ENCODE measurements at places on chromosomes 3 and 15.

DNA sequence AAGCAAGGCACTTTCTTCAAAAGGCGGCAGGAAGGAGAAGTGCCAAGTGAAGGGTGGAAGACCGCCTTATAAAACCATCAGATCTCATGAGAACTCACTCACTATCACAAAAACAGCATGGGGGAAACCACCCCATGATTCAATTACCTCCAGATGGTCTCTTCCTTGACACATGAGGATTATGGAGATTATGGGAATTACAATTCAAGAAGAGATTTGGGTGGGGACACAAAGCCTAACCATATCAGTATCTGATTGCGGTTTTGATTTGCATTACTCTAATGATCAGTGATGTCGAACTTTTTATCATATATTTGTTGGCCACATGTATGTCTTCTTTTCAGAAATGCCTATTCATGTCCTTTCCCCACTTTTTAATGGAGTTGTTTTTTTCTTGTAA is 549.3 kb upstream of the IL12A start:
- DNase-seq, result no peak

GRCh38 chr15:100348578-100348977 is 6.8 kb upstream of the ADAMTS17 start:
- DNase-seq, result no peak

DNA sequence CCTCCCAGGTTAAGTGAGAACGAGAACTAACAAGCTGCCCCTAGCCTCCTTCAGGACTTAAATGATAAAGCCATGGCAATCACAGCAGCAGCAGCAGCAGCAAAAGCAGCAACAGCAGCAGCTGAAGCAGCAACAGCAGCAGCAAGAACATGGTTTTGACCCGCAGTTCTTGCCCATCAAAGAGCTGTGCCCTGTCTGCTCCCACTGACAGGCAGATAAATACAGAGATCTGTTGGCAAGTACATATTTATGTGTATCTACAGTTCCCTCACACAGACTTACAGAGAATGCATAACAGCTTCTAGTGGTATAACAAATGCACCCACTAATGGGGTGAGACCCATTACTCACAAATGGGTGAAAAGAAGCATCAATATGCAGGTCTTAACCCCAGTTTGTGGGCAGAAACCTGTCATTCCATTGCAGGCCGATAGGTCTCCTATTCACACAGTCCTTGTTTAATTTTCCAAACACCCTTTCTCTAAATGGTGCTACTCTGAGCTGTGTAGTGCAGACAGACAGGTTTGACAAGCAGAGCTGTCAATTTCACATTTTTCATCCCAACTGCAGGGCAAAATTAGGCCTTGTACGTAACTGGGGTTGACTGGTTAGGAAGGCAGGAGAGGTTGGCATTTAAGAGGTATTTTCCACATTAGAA is 316.3 kb downstream of the TIGIT start:
- no peak for DNase-seq

GRCh38 chr3:151875759-151876158 is 2.3 kb downstream of the SUCNR1 start:
- DNase-seq, result no peak

GRCh38 chr15:89912674-89913396 is at the start of gene ARPIN:
Gene ARPIN (minus strand): TSS chr15:89912952. CDS start chr15:89912835, 117 bp downstream.
- peak; percentile 17 for DNase-seq

GRCh38 chr3:4990069-4990468 is 10.8 kb downstream of the BHLHE40 start:
- no peak for DNase-seq

GRCh38 chr3:189304465-189305351 is 132.9 kb downstream of the TPRG1 start:
- peak; percentile 48 for DNase-seq

- DNase-seq, result no peak
Observed at GRCh38 chr15:31252171-31252785, 74.4 kb upstream of the KLF13 start.

GRCh38 chr3:39501968-39502837 is 34.7 kb downstream of the MOBP start:
- DNase-seq, result no peak

DNA sequence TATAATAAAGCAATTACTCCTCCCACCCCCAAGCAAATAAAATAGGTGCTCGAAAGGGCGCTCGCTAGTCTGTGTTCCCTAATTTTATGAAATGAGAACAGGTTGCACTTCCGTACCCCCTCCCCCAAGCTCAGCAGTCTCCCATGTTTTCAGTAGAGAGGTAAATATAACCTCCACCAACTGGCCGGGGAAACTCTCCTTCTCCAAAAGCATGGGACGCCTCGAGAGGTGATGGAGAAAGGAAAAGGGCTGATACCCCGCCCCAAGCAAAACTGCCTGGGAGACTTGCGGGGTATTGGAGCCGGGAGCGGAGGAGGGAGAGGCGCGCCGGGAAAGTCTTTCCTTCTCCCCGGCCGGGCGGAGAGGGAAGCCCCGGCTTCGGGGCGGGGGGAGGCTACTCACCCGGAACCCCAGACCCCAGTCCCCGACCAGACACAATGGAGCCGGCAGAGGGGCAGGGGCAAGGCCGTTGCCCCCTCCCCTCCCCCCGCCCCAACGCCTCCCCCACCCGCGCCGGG is 605 bp downstream of the DCUN1D1 start:
- DNase-seq, result peak; percentile 32

DNA sequence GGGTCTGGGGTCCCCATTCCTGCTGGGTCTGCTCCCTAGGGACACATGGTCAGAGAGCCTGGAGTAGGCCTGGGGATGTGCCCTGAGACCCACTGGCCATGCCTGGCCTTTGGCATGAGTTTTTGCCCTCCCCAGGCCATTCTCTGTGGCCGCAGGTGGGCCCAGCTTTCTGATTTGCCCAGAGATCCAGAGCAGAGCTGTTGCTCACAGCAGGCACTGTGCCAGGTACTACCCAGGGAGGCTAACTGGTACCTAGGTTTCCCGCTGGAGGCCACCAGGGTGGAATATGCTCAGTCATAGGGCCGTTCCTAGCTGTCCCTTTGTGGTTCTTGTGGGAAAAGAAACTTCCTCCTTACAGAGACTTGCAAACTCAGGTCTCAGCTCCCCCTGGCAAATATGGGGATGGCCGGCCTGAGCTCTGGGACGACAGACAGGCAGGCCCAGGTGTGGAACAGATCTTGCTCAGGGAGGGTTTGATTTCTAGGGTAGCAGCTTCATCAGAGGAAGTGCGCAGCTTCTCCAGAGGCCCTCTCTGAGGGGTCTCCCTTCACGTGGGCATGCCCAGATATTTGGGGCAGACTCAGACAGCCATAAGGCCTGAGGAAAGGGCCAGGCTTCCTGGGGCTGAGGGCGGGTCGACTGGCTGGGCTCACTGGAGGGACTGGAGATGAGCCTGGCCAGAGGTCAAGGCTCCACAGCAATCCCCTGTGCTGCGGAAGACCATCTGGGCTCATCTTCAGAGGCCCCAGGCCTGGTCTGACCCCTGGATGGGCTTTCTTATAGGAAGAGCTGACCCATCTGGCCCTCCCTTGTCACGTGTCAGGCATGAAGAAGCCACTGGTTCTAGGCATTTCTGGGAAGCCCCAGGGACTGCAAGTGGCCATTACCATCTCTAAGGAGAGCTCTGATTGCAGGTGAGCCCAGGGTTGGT is 28.0 kb downstream of the ACAA1 start:
- no peak for DNase-seq

DNA sequence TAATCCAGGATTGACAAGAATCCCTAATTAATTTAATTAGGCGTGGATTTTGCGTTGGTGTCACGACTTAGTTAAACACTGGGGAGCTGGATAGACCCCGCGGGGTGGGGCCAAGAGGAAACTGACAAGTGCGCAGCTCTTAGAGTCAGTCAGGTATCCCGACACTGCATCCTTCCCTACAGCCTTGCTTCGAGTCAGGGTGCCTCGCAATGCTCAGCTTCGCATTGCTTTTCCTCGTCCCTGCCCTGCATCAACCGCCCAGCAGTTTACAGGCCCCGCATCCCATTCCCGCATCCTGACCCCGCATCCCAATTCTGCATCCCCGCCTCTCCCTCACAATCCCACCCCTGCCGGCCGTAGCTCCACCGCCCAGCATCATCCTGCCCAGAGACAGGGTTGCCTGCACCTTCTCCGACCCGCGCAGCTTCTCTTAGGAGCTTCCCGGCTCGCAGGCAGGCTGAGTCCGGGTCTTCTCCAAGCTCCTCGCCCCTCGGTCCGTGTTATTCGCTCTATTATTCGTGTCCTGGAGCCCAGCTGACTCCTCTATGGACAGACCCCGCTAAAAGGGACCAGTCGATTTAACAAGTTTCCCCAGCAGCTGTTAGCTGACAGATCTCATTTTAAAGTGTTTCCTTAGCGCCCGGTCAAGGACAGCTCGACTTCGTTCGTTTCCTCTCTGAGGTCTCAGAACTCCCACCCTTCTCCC is 699 bp upstream of the SHOX2 start:
- peak; percentile 36 for DNase-seq

DNA sequence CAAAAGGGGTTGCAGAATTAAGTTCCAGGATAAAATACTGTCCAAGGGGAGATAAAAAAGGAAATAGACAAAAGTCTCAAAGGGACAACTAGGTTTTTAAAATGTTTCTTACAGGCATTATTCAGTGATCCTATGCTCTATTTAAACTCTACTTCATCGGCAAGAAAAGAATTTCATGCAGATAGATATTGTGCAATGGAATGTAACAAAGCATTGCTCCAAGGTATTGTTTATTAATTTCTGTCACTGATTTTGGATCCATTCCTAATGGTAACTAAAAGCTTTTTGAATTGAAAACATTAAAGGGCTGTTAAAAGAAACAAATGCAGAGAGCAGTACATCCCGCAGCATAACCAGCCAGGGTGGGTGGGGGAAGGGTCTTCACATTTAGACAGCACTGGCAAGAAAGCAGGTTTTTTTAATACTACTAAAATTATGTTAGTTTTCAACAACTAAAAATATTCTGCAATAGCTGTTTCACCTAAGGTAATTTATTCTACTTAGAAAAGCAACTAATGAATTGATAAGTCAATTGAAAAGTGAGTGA is 82.9 kb downstream of the THBS1 start:
- no peak for DNase-seq

DNA sequence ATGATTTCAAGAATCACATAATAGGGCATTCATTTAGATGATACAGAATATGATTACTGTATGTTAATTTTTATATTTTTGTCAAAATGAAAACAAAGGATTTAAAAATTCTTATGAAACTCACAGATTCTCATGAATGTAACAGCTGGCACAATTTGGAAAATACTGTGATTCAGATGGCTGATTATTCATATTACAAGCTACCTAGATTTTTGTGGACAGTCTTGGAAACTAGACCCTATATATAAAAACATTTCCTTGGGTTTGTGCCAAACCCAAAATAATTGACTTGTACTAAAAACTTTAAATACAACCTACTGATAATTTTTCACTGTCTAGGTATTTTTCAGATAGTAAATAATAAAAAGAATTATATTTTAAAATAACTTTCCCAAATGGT is 26.2 kb downstream of the ZBED2 start:
- DNase-seq, result no peak

DNA sequence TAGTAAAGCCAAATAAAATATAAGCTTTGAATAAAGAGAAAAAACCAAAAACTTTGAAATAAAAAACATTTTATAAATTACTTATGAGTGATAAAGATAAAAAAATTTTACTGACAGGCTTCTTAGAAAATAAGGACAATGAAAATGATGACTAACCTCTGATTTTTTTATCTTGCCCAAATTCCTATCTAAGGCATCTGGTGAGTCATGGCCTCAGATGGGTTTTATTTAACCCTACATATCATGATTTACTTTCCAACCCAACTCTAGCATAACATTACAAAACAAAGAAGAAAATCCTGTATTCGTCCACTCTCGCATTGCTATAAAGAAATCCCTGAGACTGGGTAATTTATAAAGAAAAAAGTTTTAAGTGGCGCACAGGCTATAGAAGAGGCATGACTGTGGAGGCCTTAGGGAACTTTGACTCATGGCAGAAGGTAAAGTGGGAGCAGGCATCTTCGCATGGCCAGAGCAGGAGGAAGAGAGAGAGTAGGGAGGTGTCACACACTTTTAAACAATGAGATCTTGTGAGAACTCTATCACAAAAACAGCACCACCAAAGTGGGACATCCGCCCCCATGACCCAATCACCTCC is 152.1 kb downstream of the NEK10 start:
- no peak for DNase-seq

GRCh38 chr3:126969586-126969985 is 13.3 kb upstream of the PLXNA1 start:
- no peak for DNase-seq

GRCh38 chr3:82495655-82496054 is 734.2 kb upstream of the GBE1 start:
- DNase-seq, result no peak

DNA sequence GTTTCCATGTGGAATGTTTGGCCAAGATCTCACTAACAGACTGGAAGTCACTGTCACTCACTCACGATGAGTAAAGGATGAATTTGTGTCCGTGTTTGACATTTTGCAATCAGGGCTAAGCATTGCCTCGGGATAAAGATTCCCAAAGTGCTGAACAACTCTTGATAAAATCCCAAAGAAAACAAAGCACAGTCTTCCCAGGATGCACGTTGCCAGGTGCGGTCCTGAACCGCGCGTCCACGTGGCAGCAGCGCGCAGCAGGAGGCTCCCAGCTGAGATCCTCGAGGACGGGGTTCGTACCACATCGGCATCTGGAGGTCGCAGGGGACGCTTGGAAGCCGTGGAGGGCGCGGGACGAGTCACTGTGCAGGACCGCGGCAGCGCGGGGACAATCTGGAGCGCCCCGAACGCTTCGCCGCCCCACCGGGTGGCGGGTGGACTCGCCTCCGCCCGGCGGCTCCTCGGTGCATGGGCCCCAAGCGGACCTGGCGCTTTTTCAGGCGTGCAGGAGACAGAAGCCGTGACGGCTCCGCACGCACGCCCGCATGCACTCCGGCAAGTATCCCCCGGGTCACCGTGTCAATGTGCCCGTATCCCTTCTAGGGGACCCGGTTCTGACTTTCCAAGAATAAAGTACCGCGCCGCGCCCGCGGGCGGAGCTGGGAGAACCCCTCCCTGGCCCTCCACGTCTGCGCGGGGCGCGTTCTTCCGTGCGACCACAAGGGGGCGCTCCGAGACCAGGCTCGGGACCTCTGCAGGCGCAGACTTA is 17.7 kb downstream of the CPN2 start:
- DNase-seq, result peak; percentile 92

DNA sequence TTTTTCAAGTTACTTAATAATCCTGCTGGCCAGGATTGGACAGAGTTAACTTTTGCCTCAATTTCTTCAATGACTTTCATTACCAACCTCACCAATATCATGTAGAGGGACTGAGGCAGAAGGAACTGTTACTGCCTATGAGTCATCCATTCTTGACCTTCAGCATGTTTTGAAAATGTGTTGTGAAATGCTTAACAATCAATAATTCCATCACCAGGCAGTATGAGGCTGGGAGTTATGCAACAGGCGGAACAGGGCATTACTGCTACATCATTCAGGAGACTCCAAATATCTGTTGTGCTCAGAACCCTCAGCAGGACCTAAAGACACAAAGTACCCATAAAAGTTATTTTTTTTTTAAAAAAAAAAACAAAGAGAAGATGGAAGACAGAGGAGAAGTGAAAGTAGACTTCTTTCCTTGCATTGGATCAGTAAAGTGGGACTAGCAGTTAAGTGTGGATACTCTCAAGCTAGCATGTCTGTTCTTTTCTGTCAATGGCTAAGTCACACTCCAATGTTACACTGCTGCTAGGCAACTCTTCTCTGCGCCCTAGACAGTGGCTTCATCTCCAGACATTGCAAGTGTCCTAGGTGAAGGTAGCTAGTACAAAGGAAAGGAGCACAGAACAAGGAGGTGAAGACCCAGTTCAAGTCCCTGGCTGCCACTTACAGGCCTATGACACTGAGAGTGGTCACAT is 184.9 kb upstream of the LPP start:
- DNase-seq, result no peak
